ENCODE measurements at places on chromosomes 3 and 15.

GRCh38 chr3:41024031-41024836 is 175.1 kb upstream of the CTNNB1 start:
- DNase-seq = no peak

DNA sequence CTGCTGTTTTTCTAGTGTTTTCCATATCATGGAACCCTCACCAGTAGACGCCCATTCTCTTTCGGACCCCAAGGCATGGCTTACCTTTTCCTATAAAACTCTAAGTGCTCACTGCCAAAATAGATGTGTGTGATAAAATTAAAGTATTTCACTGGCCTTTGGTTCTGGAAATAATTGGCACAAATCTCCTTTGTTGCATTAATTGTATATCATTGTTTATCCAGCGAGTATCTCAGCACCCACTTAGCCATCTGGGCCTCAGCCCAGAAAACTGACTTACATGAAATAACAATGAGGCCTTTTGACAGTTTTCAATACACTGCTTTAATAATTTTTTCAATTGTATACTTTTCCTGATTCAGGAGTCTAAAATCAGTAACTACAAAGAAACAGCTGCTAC is 105.1 kb downstream of the MECOM start:
- DNase-seq = no peak

- DNase-seq = no peak
Measured at GRCh38 chr15:66855041-66855440, 153.0 kb downstream of the SMAD6 start.

- DNase-seq = no peak
Measured at GRCh38 chr3:157094301-157094700, 65.6 kb downstream of the CCNL1 start.

DNA sequence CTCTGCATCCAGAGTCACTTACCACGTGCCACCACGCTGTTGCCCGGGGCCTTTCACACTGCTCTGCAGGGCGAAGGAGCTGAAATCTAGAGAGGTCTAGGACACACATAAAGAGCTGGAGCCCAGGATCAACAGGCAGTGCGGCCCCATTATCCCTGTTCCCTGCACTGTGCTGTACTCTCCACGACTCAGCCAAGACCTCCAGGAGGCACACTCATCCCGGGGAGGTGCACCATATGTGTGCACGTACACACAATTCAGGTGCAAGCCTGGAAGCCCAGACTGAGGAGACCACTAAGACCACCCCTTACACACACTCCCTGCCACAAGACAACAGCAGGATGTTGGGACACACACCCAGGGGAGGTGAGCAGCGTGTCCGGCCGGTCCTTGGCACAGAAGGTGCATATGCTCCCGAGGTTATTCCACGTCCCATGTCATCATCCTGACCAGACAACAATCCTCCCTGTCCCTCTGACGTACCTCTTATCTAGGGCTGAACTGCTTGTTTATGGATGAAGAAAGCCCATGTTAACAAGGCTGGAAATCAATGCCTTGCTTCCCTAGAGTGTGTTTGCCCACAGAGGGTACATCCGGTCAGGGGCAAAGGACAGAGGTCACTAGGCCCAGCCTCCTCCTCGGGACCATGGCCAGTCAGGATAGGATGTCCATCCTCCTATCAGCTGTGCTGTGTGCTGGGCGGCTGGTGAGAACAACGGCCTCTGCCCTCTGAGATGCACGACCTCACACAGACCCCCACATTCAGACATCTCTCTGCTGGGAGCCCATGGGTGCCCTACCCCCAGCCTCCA is 16.1 kb downstream of the KLF15 start:
- no peak for DNase-seq

- no peak for DNase-seq
Measured at GRCh38 chr15:87761736-87762509, 494.6 kb downstream of the NTRK3 start.

GRCh38 chr3:134143828-134144401 is 106.7 kb downstream of the RYK start:
- DNase-seq = no peak

DNA sequence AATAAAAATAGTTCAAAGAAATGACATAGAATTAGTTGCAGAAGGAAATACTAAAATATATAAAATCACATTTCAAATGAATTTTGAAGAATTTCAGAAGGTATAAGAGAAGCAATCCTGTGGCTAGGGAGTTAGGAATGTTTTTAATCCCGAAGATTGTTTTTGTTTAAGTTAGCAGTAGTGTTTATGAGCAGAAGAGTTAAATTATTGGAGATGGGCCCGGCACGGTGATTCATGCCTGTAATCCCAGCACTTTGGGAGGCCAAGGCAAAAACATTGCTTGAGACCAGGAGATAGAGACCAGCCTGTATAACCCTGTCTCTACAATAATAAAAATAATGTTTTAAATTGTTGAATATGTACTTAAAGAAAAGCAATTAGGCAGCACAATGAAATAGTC is 432.5 kb downstream of the MFSD1 start:
- DNase-seq = no peak
